ENCODE measurements at places on chromosomes 7 and 10.

DNA sequence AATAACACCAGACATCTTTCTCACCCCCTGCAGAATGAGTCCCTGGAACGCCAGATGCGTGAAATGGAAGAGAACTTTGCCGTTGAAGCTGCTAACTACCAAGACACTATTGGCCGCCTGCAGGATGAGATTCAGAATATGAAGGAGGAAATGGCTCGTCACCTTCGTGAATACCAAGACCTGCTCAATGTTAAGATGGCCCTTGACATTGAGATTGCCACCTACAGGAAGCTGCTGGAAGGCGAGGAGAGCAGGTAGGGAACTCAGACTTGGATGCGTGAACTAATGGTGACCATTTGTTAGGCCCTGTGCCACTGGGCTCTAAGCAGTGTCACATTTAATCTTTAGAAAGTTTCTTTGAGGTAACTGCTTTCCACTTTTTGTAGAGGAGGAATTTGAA, 7.1 kb downstream of the VIM start:
- DNase-seq = no peak

GRCh38 chr10:3766046-3766756, 18.8 kb downstream of the KLF6 start:
- no peak for DNase-seq

- no peak for DNase-seq
Measured at GRCh38 chr7:105011831-105012502, 2.0 kb upstream of the KMT2E start.

DNA sequence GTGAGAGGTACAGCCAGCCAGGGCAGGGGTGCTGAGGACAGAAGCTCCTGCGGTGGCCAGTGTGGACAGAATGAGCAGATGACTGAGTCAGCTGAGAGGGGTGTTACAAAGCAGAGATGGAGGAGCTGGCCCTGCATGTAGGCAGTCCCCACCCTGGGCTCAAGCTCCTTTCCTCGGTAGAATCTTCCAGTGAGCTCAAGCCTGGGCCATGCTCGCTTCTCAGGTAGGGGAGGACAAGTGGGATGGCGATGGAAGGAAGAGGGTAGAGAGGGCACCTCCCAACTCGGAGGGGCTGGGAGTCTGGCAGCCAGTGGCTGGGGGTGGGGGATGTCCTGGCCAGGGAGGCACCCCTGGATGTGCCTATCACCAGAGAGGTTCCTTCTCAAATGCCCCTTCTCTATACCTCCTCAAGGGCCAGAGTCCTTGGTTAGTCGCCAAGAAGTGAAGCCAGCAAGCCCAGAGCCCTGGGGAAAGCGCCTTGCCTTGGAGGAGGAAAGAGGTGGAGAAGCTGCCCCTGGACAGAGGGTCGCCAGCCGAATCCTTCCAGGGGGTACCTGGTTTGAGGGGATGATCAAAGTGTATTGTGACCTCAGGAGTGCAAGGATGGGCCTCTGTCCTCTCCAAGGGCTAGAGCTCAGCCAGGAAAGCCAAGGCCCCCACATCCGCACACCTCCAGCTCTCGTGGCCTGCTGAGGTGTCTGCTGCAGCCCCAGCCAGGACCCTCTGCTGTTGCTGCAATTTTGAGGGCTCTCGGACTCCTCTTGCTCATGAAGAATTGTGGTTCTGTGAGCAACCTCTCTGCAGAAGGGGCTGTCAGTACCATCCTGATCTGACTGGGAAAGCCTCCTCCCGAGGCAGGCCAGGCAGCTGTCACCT, 88.6 kb upstream of the MACROH2A2 start:
- DNase-seq = no peak

DNA sequence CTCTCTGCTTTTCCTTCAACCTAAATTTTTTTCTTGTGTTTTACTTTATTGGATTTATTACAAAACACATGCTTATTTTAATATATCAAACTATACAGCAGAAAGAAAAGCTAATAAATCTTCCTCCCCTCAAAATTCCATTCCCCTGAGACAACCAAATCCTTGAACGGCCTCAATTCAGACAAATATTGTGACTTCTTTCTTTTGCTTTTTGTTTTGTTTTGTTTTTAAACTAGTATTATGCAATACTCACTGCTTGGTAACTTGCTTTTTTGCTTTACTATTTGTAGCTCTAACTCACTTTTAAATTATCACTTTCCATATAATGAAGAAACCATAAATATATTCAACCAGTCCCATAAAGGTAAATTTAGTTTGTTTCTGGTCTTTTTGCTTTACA, 59.4 kb upstream of the CDK1 start:
- no peak for DNase-seq

DNA sequence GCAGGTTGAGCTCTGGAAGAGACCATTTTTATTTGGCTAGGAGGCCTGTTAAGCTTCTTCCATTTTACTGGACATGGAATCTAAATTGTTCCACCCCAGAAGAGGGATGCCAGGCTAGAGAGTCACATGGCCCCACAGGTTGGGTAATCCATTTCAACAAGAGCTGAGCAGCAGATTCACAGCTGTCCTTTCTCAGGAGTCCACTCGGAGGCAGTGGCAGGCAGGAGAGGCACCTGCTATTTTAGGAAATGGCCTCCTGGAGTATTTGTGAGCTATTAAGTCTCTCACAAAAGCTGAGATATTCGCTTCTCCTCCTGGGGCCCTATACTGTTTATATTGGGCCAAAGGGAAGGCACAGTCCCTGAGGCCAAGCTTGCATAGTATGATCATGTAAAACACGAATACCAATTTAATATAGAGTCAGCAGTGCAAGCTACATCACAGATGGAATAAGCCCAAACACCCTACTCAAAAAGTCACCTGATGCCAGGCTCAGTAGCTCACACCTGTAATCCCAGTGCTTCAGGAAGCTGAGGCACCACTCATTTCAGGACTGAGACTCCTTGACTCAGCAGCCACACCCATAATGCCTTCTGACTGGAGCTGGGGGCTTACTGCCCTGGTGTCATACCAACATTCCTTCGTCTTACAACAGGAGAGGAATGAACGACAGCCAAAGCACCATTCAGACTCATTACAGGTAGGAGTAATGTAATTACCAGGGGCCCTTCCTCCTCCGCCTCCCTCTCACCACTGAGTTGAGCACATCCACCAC, 124.1 kb downstream of the LMBR1 start:
- DNase-seq = no peak

DNA sequence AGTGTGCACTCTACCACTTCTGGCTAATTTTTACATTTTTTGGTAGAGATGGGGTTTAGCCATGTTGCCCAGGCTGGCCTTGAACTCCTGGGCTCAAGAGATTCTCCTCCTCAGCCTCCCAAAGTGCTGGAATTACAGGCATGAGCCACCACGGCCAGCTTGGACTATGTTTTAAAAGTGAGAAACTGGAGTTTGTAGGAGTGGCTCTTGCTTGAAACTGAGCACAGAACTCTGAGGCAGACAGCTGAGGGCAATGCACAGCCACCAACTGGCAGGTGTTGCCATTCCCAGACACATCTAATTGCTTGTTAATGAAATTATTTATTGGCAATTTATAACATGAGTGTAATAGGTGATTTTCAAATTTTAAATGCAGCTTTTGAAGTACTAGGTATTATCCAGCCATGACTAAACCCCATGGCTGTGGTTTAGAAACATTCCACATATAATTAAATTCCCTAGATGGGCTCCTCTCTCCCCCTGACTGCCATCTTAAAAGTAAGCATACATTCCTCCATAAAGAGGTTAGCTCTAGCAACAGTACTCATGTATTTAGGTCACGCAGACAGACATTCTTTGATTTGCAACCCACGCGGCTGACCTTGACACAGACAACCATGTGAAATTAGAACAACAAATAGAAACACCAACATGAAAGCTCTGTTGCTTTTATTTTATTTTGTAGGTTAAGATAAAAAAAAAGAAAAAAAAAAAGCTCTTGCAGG, 19.8 kb downstream of the PANK1 start:
- DNase-seq = no peak

- no peak for DNase-seq
Measured at GRCh38 chr7:157857578-157858075, 520.8 kb downstream of the DNAJB6 start.

GRCh38 chr10:114767986-114768821, 53.4 kb upstream of the FHIP2A start:
- DNase-seq = peak; percentile 21

GRCh38 chr7:104931181-104931781, 82.7 kb upstream of the KMT2E start:
- no peak for DNase-seq

DNA sequence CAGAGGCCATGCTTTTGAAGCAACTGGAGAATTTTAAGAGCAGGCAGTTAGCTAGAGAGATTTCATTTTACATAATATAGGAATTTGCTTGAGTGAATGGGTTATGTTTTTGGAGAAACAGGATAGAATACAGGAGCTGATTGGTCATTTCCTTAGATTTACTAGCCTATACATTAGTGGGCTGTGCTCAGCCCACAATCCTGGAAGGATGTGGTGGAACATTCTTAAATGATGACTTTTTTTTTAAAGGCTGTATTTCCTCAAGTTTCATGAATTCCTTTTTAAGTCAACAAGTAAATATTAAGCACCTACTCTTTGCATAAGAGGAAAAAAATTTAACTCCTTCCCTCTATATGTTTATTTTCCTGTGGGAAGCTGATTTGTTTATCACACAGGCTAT, 314.4 kb upstream of the BMPER start:
- DNase-seq = no peak

- no peak for DNase-seq
Measured at GRCh38 chr10:86775056-86775869, 18.8 kb downstream of the BMPR1A start.

DNA sequence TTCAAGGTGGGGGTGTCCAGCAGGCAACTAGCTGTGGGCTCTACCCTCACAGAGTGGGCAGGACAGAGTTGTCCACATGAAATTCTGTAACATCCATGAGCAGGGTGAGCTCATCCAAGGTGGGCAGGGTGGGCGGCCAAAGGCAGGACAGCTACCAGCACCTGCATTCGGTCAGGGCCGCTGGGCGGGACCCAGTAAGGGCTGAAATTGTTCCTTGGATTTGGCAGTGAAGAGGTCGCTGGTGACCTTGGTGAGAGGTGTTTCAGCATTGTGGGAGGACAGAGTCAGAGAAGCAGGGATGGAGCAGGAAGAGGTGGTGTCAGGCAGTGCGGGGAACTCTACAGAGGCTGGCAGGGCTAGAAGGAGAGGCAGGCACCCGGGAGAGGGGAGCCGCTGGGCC, 23.9 kb downstream of the ADCYAP1R1 start:
- DNase-seq = no peak

- no peak for DNase-seq
Measured at GRCh38 chr7:128842674-128843641, 12.8 kb downstream of the FLNC start.

DNA sequence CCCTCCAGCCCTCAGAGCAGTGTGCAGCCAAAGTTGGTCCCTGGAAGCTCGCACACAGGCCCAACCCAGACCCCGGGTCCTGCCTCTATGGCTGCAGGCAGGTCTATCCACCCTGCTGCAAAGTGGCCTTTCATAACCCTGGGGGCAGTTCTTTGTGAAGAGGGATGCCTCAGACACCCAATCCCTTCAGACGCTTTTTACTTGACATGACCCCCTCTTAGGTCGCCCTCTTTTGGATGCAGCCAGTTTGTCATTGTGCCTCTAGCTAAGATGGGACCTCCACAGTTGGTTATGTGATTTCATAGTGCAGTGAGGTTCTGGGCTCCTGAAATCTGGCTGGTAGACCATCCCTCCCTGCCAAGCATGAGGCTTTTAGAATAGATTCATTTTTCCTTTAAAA, 27.3 kb downstream of the SMKR1 start:
- no peak for DNase-seq

DNA sequence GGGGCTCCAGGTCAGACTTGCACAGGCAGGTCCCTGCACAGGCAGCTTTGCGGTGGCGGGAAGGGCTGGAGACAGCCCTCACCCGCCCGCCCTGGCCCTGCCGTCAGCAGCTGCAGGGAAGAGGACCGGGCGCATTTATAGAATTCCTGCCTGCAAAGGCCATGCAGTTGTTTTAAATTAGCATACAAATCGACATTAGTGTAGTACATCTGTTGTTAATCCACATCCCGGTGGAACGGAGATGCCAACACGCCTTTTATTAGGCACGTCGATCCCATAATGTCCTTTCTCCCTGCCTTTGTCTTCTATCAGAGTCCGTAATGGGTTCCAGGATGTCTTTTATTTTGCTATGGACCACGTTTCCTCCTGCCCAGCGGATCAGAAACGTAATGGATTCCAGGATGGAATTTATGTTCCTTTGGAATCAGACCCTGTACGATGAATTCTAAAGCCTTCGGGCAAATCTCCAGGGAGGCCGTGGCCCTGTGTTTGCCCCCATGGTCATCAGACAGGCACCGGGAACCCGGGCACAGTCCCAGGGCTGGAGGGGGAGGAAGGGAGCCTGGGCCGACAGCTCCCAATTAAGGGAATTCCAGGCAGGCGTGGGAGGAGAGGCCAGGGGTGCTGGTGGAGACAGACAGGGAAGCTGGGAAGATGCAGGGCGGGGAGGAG, 123.9 kb downstream of the COL26A1 start:
- no peak for DNase-seq

- no peak for DNase-seq
Measured at GRCh38 chr7:36363515-36363914, 26.1 kb upstream of the ANLN start.

DNA sequence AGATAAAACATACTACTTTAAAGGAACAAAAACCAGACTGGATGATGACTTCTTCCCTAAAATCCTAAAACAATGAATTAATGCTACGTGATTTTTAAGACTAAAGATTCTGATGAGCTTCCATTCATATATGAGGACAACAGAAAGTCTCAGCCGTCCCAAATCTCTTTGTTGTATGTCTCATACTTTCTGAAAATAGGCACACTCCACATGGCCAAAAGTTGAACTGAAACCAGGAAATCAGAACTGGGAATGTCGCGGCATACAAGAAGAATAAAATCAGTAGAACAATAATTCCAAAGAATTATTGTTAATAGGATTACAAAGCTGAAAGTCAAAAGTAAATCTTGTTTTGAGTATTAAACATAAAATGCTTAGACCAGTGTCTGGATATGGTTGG, 195.4 kb upstream of the GHITM start:
- DNase-seq = no peak

DNA sequence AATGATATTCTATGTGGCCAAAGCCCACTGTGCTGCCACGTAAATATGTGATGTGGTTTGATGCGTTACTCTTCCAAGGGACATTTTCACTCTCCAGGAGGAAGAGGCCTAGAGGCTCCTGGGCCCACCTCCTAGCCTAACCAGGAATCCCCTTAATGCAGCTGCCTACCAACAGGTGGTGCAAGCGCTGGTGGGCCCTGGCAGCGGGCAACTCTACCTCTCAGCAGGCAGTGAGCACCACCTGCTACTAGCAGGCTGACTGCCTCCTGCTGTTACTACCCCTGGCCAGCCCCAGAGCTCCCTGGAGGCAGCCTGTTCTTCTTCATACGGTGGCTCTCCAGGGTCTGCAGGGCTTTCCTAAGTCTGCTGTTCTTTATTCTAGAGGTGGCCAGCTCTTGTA, 62.8 kb downstream of the CDH23 start:
- DNase-seq = no peak

DNA sequence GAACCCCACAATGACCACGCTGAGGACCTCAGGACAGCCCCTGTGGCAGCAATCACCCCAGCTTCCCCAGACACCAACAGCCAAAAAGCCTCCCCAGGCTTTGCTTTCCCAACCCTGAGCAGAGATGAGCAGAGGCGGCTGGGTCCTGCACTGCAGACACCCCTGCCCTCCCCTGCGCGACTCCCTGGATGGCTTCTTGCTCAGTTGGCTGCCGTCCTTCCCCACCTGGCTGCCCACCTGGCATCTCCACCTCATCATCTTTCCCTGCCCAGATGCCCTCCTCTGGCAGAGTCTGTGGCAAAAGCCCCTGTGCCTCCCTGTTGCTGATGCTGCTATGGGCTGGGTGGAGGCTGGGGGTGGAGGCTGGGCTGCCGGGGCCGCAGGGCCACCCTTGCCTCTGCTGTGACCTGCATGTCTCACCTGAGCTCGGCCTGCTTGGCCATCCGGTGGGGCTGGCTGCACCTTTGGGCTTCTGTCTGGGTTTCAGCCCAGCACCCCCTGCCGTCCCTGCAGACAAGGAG, 567.7 kb downstream of the TCERG1L start:
- DNase-seq = no peak

Data from activated B cell treated with CpG ODN at 0.5 μM for 24 hours (primary cell).